ENCODE measurements at places on chromosomes 3 and 15.

GRCh38 chr3:13520326-13520880, 28.5 kb upstream of the FBLN2 start:
- DNase-seq, result no peak

DNA sequence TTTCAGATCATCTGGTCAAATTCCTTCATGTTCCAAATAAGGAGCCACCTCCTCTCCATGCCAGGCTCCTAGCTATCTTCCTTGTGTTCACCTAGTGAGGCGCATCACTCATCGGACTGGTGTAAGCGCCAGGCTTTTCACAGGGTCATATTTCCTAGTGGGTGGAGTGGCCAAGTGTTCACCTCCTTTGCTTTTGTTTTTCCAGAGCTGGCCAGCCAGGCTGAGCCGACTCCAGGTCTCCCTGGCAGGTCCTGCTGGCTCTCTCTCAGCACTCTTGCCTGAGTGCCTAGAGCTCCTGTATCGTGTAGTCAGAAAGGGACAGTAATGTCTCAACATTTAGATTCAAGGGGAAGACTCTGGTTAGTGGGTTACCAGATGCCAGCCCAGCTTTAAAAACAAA, 31.0 kb downstream of the HEG1 start:
- no peak for DNase-seq

DNA sequence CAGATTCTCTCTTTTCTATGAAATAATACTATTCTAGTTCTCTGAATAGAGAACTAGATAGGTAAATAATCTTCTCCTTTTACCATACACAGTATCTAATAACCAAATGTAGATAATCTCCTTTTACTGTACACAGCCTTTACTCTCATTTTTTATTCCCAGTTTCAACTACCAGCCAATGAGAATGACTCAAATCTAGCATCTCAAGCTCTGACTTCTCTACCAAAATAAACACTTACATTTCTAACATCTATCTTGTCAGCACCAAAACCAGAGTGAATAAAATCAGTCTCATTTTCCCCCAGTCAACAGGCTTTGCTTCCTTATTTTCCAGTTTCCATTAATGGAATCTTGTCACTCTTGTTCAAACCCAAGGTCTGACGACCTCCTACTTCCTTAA, 36.9 kb downstream of the LRRFIP2 start:
- DNase-seq, result no peak

DNA sequence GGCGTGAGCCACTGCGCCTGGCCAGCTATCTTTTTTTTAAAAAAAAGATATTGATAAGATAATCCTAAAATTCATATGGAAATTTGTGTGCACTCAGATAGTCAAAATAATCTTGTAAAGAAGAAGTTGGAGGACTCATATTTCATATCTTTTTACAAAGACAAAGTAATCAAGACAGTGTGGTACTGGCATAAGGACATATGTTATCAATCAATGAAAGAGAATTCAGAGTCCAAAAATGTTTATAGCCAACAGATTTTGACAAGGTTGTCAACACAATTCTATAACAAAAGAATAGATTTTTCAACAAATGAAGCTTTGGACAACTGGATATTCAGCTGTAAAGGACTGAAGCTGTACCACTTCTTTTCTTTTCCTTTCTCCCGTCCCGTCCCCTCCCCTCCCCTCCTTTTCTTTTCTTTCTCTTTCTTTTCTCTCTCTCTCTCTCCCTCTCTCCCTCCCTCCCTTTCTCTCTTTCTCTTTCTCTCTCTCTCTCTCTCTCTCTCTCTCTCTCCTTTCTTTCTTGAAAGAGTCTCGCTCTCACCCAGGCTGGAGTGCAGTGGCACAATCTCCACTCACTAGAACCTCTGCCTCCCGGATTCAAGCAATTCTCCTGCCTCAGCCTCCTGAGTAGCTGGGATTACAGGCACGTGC, 126.8 kb downstream of the GSK3B start:
- no peak for DNase-seq

DNA sequence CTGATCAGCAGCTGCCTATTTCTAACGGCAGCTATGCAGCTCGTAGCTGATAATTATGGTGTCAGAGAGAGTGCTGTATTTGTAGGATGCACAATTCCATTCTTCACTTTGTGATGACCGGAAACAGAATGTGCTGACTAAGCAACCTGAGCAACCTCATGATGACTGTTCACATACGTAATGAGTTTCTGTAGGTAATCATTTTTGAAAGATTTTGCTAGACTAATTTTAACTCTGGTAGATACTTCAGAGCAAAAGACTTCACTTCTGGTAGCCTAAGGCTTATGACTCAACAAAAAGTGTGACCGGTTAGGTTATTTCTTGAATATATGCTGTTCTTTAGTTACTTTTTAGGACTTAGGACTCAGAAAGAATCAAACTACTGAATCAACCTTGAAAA, 567.7 kb downstream of the NAALADL2 start:
- DNase-seq, result no peak

GRCh38 chr15:51270706-51271105, 67.7 kb downstream of the CYP19A1 start:
- no peak for DNase-seq

GRCh38 chr15:96497951-96498350, 167.5 kb downstream of the NR2F2 start:
- DNase-seq, result no peak

DNA sequence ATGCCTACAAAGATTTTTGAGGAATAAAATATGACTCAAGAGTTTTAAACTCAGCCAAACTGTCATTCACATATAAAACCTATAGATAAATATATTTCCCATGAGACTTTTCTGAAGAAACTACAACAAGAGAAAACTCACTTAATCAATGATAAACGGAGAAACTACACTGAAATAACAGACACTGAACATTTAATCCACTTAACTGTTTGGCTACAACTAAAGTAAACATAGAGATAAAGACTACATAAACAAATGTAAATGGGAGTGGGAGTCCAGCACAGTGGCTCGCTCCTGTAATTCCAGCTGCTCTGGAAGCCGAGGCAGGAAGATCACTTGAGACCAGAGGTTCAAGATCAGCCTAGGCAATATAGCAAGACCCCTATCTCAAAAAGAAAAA, 79.2 kb downstream of the MEX3B start:
- peak; percentile 80 for DNase-seq

DNA sequence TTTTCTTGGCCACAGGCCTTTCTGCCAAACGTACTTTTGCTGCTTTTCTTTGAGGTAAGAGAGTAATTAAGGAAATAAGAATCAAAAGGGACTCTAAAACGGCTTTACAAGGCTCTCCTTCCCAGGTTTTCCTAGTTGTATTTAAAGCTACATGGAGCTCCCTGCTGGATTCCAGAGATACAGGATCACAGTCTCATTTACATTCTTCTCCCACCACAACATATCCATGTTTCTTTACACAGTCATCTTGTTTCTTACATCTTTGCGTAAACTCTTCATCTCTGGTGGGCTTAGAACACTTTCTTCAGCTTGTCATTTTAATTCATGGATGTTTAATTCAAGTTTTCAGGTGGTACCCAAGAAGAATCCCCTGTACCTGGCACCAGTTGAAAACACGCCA, 117.6 kb upstream of the BFSP2 start:
- no peak for DNase-seq

DNA sequence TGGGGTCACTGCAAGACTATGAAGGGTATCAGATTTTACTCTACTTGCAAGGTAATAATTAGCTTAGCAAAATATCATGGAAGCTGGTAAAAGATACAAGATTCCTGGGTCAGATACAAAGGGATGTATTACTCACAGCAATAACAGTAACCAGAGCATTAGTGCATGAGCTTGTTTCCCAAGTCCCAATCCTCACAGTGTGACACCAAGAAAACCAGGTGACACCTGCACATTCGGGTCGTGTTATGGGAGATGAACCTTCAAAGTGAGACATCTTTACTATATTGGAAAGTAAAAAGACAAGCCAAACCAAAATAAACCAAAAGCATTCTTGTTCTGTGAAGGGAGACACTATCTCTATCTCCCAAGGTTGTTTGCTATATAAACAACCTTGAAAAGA, 528.7 kb upstream of the TGFBR2 start:
- DNase-seq, result no peak

DNA sequence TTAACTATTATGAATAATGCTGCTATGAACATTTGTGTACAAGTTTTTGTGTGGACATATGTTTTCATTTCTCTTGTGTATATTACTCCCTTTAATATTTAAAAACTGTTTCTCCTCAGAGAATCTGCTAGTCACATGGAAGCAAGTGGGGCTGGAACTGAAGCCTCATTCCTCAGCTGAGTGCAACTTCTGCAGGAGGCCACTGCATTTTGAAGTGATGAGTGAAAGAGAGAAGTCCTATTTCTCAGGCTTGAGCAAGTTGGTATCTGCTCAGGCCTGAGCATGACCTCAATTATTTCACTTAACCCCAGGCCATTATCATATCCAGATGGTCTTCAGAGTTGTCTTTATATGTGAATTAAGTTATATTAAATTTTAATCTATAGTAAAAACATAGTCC, 11.5 kb downstream of the TLR9 start:
- no peak for DNase-seq

DNA sequence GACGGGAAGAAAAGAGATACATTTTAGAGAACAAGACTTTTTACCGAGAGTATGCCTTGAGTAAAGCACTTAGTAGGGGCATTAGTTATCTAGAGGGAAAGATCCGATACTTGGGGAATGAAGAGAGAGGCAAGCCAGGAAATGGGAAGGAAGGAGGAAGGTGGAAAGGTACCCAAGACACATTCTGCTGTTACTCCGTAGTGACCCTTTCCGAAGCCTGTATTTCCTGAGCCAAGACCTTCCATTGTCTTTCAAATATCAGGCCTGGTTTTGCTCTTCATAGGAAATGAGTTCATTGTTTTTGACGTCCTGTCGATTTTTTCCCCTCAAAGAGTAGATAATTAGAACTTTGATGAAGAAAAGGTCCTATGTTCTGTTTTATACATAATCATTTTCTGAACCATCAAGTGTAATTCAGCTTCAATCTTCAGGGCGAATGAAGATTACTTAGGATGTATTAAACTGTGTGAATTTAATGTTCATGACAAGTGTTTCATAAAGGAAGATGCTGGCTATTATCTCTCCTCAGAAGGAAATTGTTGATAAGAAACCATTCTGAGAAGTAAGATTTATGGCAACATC, 95.7 kb downstream of the PPM1L start:
- no peak for DNase-seq

DNA sequence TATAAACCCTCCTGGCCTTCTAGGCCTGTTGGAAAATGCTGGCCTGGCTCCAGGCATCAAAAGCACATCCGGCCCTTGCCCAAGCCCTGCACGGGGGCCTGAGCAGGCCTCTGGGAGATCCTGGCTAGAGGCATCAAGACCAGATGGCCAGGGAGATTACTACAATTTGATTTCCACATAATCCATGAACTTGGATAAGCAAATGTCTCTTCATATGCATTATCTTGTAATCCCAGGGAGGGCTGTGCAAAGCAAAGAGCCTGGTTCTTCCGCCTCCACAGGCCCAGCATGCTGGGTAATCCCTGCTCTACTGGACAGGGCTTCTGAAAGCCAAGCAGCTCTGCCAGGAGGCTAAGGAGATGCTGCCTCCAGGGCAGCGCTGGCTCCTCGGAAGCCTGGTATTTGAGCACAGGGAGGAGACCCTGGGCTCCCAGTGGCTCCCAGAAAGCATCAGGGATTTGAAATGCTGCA, 18.2 kb downstream of the MRPL46 start:
- no peak for DNase-seq

DNA sequence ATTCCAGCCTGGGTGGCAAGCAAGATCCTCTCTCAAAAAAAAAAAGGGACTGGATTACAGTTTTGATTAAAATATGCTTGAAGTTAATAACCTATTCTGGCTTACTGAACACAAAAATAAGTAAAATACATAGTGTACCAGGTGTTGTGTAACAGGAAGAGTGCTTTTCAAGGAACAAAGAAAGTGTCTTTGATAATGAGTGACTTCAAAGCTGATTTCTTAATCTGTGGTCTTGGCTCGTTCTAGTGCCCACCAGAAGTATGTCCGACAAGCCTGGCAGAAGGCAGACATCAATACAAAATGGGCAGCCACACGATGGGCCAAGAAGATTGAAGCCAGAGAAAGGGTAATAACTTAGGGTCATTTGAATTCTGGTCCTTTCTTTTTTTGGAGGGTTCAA, 4.0 kb downstream of the RPL14 start:
- DNase-seq, result no peak

DNA sequence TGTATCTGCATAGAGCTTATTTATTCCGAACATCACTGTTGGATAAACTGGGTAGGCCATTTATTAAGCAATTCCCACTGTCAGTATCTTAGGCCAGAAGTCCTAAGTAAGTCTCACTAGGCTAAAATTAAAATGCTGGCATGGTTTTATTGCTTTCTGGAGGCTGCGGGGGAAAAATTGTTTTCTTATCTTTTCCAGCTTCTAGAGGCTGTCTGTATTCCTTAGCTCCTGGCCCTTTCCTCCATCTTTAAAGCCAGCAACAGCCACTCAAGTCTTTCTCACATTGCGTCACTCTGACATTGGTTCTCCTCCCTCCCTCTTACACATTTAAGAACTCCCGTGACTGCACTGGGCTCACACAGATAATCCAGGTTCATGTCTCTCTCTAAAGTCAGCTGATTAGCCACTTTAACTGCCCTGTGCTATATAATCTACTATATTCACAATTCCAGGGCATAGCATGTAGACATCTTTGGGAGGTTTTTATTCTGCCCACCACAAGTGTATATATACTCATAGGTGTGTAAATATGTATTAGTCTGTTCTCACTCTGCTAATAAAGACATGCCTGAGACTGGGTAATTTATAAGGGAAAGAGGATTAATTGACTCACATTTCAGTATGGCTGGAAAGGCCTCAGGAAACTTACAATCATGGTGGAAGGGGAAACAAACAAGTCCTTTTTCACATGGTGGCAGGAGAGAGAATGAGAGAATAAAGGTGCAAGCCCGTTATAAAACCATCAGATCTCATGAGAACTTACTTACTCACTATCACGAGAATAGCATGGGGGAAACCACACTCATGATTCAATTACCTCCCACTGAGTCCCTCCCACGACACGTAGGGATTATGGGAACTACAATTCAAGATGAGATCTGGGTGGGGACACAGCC, 113.5 kb upstream of the SLC7A14 start:
- peak; percentile 61 for DNase-seq

- DNase-seq, result no peak
Observed at GRCh38 chr15:100966997-100967396, 47.8 kb downstream of the LRRK1 start.

DNA sequence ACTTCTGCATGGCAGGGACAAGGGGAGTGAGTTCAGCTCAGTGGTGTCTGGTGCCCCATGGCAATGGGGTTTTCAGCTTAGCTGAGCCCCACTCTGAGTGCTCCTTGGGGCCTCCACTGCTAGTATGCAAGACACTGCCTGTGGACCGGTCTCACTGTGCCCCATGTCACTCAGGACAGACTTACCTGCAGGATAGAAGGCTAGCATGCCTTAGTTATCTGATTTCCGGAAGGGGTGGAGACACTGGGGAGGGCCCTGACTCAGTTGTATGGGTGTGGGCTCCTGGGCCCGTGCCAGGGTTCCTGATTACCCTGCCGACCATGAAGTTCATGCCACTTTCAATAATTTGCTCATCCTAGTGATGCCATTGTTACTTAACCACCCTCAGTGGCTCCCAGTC, 4.3 kb upstream of the SLC6A20 start:
- no peak for DNase-seq

GRCh38 chr3:63974451-63974850, 48.8 kb downstream of the PSMD6 start:
- no peak for DNase-seq
